ENCODE measurements at places on chromosomes 2 and 18. TPM values are rescaled to one million over a fixed set of nuclear protein-coding genes. Genes with fewer than 3 reads are reported as not detected.

DNA sequence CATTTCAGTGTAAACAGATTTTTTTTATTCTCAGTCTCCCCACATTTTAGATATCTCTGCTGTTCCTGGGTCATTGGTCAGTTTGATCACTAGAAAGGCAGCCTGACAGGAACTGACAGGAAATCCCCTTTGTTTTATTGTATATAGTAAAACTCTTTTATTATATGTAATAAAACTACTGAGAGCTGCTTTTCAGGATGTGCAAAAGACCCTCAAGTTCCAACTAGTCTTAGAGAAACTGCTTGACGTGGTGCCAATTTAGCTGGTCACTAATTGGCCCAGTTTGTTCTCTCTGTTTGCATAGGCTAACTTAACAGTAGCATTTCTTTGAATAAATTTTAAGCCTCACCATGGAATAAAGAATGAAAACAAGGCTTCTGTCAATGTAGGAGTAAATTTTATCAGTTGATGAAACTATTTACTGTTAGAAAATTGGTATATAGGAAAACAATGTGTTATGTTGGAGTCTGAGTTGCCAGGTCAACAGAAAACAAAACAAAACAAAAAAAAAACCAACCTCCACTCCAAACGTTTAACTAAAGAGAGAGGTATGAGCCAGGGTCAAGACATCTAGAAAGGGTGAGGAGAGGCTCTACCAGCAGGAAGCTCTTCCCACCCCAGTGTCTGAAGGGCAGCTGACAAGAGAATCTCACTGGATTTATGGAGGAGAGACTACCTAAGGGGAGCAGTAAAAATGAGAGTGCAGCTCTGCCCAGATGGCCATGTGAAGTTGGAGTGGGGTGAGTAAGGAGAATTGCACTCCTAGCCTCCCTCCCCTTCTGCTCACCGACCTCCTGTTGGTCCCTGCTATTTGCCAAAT lies 184.6 kb downstream of the ST6GAL2 start:
- H3K36me3 ChIP-seq: no peaks in the 10 kb centered on the region
- DNase-seq: no peak
- no peak overlapping the region for H3K27ac ChIP-seq
- peaks cover 62% of the 10 kb centered on the region for H3K27me3 ChIP-seq
- no peaks in the 10 kb centered on the region for H3K4me1 ChIP-seq

- DNase-seq: no peak
- H3K4me1 ChIP-seq: no peaks in the 10 kb centered on the region
- H3K4me3 ChIP-seq: no peak overlapping the region
- H3K27ac ChIP-seq: no peak overlapping the region
Measured at GRCh38 chr18:45467293-45467692, 148.0 kb upstream of the SLC14A2 start.

DNA sequence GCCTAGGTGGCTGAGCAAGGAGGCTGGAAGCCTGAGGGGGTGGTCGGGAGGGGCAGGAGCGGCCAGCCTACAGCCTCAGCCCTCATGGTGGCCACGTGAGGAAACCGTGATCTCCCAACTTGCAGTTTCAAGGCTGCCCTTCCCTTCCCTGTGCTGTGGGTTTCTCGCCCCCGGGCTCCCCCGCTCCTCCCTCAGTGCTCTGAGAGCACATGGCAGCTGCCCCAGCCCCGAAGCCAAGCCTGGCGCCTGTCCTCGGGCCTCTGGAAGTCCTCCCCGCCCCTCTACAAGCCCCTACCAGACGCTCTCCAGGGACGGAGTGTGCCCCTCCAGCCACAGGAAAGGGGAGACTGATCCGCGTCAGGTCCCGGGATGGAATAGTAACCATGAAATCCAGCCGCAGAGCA lies 586 bp upstream of the ANKRD23 start:
- peaks cover 3% of the 10 kb centered on the region for H3K36me3 ChIP-seq
- H3K27me3 ChIP-seq: no peaks in the 10 kb centered on the region
- H3K27ac ChIP-seq: no peak overlapping the region
- DNase-seq: no peak

DNA sequence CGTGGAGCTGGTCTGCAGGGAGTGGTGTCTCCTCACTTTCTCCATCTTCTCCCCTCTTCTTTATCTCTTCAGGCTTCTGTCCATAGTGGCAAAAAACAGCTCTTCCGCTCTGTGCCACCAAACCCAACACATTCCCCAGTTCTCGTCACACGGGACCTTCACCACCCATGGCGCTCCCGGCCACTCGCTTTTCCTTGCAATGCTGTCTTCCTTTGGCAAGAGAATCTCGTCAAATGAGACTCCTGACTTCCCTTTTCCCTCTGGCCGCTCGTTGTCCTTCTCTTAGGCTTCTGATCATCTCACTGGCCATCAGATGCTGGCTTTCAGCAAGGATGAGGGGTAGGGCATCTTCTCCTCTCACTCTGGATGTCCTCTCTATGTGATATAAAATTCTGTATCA lies 72.9 kb downstream of the DCDC2C start:
- H3K27me3 ChIP-seq: peaks cover 78% of the 10 kb centered on the region
- no peak for DNase-seq
- no peaks in the 10 kb centered on the region for H3K36me3 ChIP-seq

DNA sequence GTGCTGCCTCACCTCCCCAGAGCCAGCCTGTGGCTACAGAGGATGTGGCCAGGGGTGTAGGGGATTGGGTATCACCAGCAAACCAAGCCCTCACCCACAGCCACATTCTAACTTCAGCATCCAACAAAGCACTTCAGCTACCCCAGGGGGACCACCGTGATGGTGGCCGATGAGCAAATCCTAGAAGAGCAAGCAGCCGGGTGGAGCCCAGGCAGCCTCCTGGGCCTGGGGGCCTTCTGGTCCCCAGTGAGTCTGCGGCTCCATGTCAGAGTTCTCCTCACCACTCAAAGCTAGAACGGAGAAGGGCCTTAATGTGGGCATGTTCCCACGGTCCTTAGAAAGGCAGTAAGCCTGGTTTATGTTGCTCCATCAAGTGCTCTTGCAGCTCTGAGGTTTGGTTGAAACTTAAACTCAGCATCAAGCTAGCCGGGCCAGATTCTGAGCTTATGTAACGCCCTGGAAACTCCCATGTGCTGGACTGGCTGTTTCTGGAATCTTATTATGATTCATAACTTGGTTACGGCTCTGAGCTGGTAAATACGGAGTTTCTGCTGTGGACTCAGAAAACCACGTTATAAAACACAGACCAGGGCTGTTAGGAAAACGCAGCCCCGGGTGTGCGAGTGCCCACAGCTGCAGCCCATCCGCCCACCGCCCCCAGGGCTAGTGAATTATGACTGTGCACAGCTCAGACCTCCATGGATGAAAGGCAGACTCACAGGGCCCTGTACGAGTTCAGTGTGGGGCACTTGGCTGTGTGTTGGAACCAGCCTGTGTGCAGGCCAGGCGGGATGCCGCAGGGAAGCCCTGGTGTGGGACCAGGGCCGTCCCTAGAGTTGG lies 99.8 kb downstream of the SEPTIN10 start:
- DNase-seq: peak; percentile 62
- H3K36me3 ChIP-seq: no peaks in the 10 kb centered on the region
- H3K4me1 ChIP-seq: peaks cover 10% of the 10 kb centered on the region

DNA sequence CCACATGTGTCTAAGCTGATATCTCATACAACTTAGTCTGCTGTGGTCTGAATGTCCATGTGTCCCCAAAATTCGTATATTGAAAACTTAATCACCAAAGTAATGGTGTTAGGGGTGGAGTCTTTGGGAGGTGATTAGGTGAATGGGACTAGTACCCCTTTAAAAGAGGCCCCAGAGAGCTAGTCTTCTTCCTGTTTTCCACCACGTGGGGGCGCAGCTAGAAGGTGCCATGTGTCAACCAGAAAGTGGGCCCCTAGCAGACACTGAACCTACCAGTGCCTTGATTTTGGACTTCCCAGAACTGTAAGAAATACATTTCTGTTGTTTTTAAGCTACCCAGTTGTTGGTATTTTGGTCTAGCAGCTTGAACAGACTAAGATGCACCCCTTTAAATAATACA lies 86.6 kb downstream of the ASB1 start:
- no peaks in the 10 kb centered on the region for H3K36me3 ChIP-seq
- H3K4me3 ChIP-seq: no peak overlapping the region
- H3K27ac ChIP-seq: no peak overlapping the region
- no peaks in the 10 kb centered on the region for H3K27me3 ChIP-seq
- peaks cover 5% of the 10 kb centered on the region for H3K4me1 ChIP-seq

- peaks cover 48% of the 10 kb centered on the region for H3K4me1 ChIP-seq
- no peaks in the 10 kb centered on the region for H3K36me3 ChIP-seq
- peak overlapping the region; percentile 59 for H3K27ac ChIP-seq
- H3K4me3 ChIP-seq: peak overlapping the region; percentile 95
- H3K27me3 ChIP-seq: no peaks in the 10 kb centered on the region
Measured at GRCh38 chr2:11342551-11343367, 1.7 kb downstream of the ROCK2 start.

DNA sequence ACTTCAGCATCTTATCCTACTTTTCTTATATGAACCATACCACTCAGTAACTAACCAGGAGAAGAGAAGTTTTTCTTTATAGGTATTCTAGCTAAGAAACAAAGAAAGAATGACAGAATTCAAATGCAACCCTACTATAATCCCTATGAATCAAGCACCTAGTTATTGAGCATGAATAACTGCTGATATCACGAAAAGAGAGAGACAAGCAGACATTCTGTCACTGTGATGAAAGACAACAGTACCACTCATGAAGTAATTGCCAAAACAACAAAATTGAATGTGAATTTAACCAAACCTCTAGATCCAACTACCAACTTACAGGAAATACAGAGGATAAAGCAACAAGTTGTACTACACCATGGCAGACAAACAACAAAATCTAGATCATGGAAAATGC lies 15.3 kb downstream of the TTC21B start:
- H3K27ac ChIP-seq: no peak overlapping the region
- H3K4me3 ChIP-seq: no peak overlapping the region
- H3K36me3 ChIP-seq: peaks cover 19% of the 10 kb centered on the region
- H3K27me3 ChIP-seq: no peaks in the 10 kb centered on the region

DNA sequence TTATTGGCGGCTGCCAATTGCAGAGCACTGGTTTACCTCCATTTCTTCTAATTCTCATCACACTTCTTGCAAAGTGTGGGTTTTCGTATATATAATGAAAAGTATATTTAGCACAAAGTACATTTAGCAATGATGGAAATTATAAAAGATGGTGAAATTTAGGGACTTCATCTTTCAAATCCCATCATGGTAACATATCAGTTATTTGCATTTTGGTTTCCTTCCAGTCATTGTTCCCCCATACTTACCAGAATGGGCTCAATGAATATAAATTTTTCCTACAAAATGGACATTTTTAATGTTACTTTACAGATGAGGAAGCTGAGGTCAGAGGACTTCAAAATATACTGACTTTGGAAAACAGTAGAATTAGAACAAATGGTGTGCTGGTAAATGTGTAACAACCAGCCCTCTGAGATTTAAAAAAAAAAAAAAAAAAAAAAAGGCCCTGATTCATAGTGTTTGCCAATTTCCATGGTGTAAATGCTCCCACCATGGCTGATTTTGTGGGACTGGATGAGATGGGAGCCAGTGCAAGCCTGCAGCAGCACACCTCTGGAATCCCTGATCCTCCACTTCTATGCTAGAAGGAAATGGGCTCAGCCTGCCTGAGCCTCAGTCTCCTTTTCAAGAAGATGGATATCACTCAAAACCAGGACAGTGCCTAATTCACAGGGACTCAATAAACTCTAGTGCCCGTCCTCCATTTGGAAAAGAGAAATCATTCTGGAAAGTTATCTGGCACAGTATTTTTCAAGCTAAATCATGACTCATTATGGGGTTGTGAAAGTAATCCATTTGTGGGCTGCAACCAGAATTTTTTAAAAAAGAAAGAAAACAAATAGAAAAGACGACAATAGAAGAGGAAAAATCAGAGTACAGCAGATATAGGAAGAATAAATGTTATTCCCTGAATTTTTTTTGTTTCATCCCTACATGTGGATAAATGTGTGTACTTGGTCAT lies 34.0 kb downstream of the LBH start:
- H3K27ac ChIP-seq: no peak overlapping the region
- no peaks in the 10 kb centered on the region for H3K4me1 ChIP-seq
- DNase-seq: no peak
- no peaks in the 10 kb centered on the region for H3K36me3 ChIP-seq
- no peak overlapping the region for H3K4me3 ChIP-seq

- no peak overlapping the region for H3K27ac ChIP-seq
- no peaks in the 10 kb centered on the region for H3K4me1 ChIP-seq
- no peaks in the 10 kb centered on the region for H3K36me3 ChIP-seq
- H3K27me3 ChIP-seq: no peaks in the 10 kb centered on the region
- no peak overlapping the region for H3K4me3 ChIP-seq
Measured at GRCh38 chr18:37421341-37422077, 144.1 kb downstream of the CELF4 start.

DNA sequence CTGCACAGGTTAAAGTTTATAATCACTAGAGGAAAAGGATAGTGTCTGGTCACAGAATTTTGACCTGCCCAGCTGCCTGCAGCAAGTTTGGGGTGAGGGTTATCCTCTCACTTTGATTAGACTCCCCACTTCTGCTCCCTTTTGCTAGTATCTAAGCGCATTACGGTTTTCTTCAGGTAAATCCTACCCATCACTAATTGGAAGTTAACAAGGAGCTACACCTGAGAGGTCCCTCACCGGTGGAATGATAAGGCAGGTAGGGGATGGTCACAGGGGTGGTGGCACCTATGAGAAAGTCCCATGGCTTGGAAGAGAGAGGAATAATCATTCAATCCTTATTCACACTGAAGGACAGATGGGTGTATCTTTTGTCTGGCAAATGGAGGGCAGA lies 7.6 kb downstream of the BCL2 start:
- H3K27me3 ChIP-seq: no peaks in the 10 kb centered on the region
- no peak for DNase-seq
- no peak overlapping the region for H3K4me3 ChIP-seq
- H3K36me3 ChIP-seq: no peaks in the 10 kb centered on the region
- H3K27ac ChIP-seq: no peak overlapping the region

Gene CYRIA
- not detected for total RNA-seq

DNA sequence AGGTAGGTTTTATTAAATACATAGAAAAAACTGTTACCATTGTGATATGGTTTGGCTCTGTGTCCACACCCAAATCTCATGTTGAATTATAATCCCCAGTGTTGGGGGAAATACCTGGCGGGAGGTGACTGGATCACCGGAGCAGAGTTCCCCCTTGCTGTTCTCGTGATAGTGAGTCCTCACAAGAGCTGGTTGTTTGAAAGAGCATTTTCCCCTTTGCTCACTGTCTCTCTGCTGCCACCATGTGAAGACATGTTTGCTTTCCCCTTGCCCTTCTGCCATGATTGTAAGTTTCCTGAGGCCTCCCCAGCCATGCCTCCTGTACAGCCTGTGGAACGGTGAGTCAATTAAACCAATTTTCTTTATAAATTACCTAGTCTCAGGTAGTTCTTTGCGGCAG lies 352.7 kb upstream of the SLC39A10 start:
- DNase-seq: peak; percentile 45
- H3K4me1 ChIP-seq: no peaks in the 10 kb centered on the region
- no peaks in the 10 kb centered on the region for H3K36me3 ChIP-seq
- no peak overlapping the region for H3K27ac ChIP-seq
- H3K4me3 ChIP-seq: no peak overlapping the region
- no peaks in the 10 kb centered on the region for H3K27me3 ChIP-seq

GRCh38 chr2:8447610-8448221 lies 234.1 kb upstream of the ID2 start:
- H3K27ac ChIP-seq: peak overlapping the region; percentile 71
- no peaks in the 10 kb centered on the region for H3K36me3 ChIP-seq
- peak; percentile 94 for DNase-seq
- peaks cover 28% of the 10 kb centered on the region for H3K4me1 ChIP-seq

All from PC-3 (cell line).